NCI-H1092 (cell line): ENCODE measurements at places on chromosomes 7 and 10.

DNA sequence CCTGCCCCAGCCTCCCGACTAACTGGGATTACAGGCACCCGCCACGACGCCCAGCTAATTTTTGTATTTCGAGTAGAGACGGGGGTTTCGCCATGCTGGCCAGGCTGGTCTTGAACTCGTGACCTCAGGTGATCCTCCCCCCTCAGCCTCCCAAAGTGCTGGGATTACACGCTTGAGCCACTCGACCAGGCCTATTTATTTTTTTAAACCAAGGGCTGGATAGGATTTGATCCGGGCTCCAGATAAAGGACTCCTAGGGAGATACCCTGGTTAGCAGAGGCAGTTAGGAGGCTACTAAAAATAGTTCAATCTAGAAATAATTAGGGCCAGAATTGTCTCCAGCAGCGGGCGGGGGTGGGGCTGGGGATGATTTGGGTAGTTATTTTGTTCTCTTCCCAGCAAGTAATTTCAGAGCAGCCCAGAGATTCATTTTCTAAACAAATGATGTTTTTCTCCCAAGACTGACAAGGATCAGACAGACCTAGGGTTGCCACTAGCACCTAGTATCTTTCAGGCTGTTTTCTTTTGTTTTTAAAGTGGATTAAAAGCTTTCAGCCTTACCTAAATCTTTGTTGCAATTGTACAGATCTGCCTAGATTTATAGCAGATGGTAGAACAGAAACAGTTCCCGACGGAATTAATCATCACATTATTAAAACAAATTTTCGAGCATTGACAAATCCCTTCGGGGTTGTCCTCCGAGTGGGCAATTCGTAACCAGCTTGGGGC lies 859 bp upstream of the SMC3 start:
- no peak for DNase-seq

GRCh38 chr10:133231946-133232574 lies 2.0 kb downstream of the UTF1 start:
- DNase-seq: no peak

- DNase-seq: no peak
These were observed 106.3 kb downstream of the GLRX3 start for GRCh38 chr10:130242513-130242912.

GRCh38 chr10:88499569-88500470 lies 83.3 kb downstream of the RNLS start:
- no peak for DNase-seq

DNA sequence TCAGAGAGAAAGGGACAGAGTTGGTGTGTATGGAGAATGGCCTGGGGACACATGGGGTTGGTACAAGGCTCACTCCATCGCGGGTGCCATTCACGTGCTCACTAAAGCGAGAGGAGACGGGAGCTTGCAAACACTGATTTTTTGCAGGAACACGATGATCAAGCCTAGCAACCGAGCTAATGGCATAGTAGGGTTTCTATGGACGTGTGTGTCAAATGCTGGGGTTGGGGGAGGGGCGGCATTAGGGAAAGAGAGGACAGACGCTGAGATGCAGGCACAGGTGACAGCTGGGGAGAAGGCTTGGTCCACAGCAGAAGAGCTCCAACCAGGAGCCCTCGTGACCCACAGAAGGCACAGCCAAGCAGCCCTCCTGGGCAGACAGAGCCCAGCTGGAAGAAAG lies 33.9 kb downstream of the RCC1L start:
- DNase-seq: no peak

- no peak for DNase-seq
These were observed 104.7 kb downstream of the PARD3 start for GRCh38 chr10:34710391-34710751.

DNA sequence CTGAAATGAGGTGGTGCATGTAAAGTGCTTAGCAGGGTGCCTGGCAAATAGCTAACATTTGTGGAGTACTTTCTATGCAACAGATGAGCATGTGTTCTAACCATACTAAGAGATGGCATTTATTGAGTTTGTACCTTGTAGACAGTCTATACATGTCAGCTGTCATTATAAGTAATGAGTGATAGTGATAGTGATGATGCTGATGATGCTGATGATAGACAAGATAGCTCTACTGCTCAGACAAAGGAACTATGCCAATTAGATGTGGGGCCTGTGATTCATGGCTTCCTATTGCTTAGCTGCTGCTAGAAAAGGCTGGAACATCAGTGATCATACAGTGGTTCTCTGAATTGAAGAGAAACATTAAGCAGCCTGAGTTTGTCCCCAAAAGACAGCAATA lies 585.8 kb downstream of the KCNMA1 start:
- DNase-seq: no peak

DNA sequence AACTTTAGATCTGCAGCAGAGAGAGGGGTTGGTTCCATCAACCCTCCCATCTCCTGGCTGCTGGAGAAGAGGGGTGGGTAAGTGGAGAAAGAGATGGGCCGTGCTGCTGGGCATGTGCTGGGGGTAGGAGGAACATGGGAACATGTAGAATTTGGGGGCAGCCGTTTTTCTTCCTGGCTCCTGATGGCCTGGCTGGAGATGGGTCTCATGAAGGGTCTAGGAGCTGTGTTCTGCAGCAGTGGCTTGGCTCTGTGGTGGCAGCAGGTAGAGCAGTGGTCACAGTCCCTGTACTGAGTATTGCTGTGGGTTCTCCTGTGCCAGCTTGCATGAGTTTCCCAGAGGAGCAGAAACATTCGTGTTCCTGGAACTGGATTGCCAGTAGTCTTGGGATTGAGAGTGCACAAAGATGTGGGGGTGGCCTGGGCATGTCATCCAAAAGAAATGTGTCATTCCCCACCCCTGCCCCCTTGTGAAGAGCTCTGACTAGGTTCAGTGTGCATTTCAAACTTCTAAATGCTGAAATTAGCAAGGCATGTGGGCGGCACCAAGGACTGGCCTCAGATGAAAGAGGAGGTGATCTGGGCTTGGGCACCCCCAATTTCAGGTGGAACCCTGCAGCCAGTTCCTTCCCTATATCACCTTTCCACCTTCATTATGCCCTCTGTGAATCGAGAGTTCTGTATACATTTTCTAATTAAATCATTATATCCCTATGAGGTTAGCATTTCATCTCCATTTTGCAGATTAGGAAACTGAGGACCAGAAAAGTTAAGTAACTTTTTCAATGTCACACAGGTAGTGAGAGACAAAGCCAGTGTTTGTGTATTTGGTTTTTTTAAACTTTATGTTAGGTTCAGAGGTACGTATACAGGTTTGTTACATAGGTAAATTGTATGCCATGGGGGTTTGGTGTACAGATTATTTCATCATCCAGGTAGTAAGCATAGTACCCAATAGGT lies 2.1 kb downstream of the CHST3 start:
- no peak for DNase-seq

DNA sequence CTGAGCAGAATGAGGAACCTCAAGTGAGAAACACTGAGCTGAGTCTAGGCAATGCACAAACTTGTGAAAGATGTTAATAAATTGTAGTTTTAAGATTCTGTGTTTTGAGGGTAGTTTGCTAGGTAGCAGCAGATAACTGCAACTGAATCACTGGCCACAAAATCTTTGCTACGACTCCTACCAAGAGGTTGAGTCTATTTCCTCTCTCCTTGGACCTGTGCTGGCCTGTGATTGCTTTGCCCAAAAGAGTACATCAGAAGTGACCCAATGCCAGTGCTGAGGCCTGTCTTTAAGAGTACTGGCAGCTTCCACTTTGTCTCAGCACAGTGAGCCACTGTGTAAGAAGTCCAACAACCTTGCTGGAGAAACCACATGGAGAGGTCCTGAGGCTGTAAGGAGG lies 11.9 kb upstream of the TSPAN13 start:
- DNase-seq: no peak

DNA sequence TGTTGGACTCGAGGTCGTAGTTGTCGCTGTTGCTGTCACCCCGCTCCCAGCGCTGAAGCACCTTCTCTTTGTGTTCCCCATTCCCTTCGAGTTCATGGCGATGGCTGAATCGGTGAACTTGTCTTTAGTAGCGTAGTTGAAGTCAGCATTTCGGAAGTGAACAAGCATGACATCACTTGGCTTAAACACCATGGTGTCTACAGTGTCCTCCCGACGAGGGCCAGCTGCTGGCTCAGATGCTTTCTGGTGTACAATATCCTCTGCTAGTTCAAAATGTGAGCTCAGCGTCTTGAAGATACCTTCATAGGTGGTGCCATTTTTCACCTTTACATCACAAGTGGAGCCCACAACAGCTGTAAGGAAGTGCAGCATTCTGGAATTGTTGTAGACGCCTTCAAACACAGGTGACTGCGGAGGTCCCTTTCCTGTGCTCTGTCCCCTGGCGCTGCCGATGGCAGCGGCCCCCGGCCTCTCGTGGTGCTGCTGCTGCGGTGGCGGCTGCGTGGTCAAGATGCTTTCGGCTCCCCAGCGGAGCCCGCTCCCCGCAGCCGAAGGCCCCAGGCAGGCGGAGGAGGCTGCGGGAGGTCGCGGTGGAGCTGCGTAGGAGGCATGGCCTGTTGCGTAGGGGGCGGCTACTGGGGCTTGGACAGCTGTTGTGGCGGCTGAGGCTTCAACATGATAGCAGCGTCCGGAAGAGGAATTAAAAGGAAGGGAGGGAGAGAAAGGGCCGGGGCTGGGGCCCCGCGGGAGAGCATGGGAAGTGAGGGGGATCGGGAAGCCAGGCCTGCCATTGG lies 59.3 kb downstream of the ANKMY2 start:
- DNase-seq: no peak

GRCh38 chr10:44935966-44936295 lies 23.7 kb upstream of the RASSF4 start:
- no peak for DNase-seq

- no peak for DNase-seq
These were observed 2.0 kb downstream of the VOPP1 start for GRCh38 chr7:55570218-55570873.

DNA sequence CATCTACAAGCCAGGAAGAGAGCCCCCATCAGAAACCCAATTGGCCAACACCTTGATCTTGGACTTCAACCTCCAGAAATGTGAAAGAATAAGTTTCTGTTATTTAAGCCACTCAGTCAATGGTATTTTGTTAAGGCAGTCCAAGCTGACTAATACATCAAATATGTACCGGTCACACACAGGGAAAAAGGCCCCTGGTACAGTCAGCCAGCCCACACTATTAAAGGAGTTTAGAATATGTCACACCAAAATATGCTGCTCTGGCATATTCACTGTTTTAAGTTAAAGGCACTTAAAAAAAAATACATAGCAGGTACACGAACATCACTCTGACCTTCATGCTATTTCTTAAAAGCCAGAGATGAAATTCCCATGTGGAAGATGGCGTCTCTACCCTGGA lies 15.2 kb upstream of the CDCA7L start:
- DNase-seq: no peak

DNA sequence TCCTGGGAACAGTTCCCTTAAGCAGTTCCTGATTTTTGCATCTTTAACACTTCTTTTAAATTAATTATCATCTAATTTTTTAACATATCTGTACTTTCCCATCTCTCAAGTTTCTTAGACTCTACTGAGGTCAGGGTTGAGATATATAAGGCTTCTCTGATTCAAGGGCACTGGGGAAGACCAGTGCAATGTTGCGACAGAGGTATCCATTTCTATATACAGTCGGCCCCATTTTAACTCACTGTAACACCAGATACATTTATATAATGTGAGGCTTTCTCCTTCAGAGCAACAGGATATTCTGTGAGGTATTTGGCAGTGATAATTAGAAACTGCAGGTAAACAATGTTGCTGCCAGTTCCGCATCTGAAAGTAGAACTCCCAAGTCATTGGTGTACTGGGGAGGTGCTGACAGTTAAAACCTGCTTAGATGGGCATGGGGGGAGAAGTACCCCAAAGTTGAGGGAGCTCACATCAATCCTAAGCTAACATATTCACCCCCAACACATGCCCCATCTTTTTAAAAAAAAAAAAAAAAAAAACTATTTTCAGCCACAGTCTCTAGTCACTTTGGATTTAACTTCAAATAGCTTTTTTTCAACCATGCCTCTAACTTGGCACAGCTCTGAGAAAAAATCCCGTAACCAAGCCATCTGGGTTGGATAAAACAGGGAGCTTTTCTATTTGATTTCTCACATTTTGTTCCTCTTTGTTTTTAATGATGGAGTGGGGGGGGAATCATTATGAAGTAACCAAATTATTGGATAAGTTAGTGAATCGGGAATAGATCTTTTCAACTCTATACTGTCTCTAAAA lies 62.9 kb downstream of the REEP3 start:
- DNase-seq: no peak

DNA sequence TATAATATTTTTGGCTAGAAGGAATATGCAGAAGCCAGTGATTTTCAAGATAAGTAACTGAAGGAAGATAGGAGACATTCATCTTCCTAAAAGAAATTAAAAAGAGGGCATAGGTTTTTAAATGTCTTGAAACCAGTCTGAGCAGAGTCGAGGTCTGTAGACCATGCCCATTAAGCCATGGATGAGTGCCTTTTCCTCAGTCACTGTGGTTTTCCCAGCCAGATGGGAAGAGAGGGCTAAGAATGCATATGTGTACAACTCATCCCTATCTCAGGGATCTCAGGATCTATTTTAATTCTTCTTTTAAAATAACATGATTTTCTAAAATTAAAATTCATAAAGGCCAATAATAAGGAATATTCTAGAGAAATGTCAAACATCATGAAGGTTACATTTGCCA lies 112.8 kb downstream of the PPP1R3A start:
- no peak for DNase-seq

DNA sequence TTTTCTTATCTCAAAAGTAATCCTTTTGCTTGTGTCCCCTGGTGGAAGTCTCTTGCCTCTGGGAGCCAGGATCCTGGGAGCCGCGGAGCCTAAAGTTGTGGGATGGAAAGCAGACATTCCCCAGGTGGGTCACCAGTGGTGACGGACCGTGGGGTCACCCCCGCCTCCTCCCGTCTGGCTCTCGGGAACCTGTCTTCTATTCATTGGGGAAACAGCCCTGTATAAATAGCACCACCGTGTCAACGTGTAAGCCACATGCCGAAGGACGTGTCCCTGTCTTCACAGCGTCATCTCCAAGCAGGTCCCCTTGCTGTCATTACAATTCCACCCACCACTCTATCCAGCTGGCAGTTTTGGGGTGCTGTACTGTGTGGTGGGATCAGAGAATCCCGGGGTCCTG lies 87.5 kb downstream of the ELFN1 start:
- no peak for DNase-seq

DNA sequence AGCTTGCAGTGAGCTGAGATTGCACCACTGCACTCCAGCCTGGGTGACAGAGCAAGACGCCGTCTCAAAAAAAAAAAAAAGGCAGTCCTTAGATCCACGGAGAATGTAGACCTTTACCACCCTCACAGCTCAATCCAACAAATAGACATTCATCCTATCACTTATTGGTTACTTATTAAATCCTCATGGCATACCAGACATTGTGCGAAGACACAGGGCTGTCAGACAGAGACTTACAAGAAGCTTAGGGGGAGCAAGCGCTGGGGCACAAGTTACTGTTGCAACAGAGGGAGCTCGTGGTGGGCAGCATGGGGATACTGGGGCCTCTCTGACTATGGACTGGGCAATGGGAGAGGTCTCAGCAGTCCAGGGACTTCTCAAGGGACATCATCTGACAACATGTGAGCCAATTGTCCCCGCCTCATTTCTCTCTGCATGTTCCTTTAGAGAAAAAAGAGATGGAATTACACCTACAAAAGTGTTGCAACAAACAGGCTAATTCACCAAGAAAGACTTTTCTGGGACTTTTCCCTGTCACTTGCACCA lies 82.8 kb upstream of the TNS3 start:
- DNase-seq: no peak

- DNase-seq: no peak
These were observed 122.0 kb downstream of the ELAPOR2 start for GRCh38 chr7:86937363-86937878.

GRCh38 chr7:7668706-7669105 lies 28.2 kb downstream of the UMAD1 start:
- no peak for DNase-seq

- DNase-seq: peak; percentile 10
These were observed 438.1 kb upstream of the NRP1 start for GRCh38 chr10:33772370-33773252.
